ENCODE measurements at places on chromosomes 3 and 15.

DNA sequence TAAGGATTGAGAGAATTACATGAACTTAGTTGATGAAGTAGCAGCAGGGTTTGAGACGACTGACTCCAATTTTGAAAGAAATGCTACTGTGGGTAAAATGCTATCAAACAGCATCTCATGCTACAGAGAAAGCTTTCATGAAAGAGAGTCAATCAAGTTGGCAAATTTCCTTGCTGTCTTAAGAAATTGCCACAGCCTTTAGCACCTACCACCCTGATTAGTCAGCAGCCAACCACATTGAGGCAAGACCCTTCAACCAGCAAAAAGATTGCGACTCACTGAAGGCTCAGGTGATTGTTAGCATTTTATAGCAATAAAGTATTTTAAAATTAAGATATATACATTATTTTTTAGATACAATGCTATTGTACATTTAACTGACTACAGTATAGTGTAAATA lies 80.9 kb downstream of the RAP2B start:
- DNase-seq, result no peak

GRCh38 chr3:16841904-16842271 lies 42.9 kb upstream of the PLCL2 start:
- DNase-seq, result no peak

GRCh38 chr3:74021449-74021848 lies 396.7 kb upstream of the PDZRN3 start:
- DNase-seq, result peak; percentile 27

- no peak for DNase-seq
Measured at GRCh38 chr15:94286583-94286982, 55.2 kb downstream of the MCTP2 start.

- DNase-seq, result no peak
Measured at GRCh38 chr3:69554576-69554975, 168.7 kb upstream of the FRMD4B start.

- DNase-seq, result no peak
Measured at GRCh38 chr15:55468321-55468720, 39.7 kb downstream of the DNAAF4 start.

DNA sequence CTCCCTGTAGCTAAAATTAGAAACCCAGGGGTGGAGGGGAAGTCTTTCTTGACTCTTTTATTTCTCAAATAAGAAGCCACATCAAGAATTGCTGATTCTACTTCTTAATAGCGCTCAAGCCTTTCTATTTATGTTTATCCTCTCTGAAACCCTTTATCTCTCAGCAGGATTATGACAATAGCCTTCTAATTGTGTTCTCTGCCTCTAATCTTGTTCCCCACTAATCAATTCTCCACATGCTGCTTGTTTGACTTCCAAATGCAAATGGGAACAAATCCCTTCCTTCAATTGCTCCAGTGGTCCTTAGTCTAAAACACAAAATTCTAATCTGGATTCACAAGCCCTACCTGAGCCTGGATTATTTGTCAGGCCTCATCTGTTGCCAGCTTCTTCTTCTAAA lies 43.7 kb upstream of the CFAP20DC start:
- no peak for DNase-seq

- no peak for DNase-seq
Measured at GRCh38 chr3:21879184-21879886, 128.3 kb upstream of the ZNF385D start.

GRCh38 chr3:36494461-36495109 lies 114.3 kb downstream of the STAC start:
- DNase-seq, result no peak

DNA sequence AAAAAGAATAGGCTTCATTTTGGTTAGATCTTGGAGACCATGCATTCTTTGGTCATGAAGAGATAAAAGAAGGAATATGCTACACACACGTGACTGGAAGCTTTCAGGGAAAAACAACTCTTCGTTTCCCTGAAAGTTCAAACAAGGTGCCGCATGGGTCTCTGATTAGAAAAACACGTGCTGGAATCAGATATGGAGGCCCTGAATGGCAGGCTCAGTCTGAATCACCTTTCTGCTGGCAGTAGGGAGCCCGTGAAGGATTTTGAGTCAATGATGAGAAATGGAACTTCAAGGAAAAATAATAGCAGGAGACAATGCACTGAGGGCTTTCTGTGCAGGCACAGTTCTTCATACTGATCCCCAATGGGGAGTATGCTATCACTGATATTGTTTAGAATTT lies 99.8 kb upstream of the LRRN1 start:
- no peak for DNase-seq

GRCh38 chr3:85005946-85006345 lies 47.2 kb downstream of the CADM2 start:
- no peak for DNase-seq

- no peak for DNase-seq
Measured at GRCh38 chr15:29334544-29334943, 64.9 kb upstream of the NSMCE3 start.

- DNase-seq, result no peak
Measured at GRCh38 chr3:41102053-41102556, 97.2 kb upstream of the CTNNB1 start.

DNA sequence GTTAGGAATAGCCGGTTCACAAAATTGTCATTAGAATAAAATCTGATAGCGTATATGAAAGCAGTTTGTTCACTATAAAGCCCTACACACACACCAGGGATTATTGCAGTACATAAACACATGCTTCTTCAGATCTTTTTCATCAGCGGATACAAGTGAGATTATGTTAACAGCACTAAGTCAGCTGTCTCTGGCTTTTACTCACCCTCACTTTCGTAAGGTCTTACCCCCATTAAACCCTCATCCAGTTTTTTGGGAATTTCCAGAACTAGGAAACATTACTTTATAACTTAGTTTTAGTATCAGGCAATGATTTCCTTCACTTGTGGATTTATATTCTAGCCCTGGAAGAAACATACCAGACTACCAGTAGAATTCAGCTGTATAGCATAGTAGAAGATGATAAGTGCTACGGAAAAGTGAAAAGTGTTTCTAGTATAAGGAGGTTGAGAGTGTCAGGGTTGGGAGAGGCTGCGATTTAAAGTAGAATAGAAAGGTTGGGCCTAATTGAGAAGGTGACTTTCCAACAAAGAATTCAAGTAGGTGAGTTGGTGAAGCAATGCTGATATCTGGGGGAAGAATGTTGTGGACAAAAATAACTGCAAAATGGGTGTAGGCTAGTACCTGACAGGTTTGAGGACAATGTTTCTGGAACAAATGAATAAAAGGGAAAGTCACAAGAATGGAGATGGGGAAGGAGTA lies 22.7 kb downstream of the TMEM207 start:
- DNase-seq, result no peak

GRCh38 chr3:85162905-85163304 lies 204.1 kb downstream of the CADM2 start:
- DNase-seq, result no peak

GRCh38 chr3:79926522-79926921 lies 158.7 kb upstream of the ROBO1 start:
- DNase-seq, result no peak

DNA sequence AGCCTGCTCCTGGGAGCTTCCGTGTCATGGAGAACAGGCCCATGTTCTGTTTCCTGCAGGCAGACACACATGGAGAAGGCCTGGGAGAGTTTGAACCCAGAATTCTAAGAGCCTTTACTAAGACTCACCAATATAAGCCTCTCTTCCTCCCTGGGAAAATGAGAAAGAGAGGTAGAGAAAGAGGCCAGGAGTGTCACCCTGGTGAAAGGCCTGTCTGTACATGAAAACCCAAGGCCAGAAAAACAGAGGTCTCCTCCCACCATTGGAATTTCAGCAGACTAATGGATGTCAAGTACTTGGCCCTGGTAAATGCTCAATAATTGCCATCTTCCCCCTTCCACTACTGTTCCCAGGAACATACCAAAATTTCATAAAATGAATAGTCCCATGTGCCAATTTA lies 117.6 kb downstream of the TOP2B start:
- no peak for DNase-seq

- no peak for DNase-seq
Measured at GRCh38 chr3:12294885-12295580, 6.2 kb downstream of the PPARG start.

GRCh38 chr3:64612082-64612860 lies 75.5 kb downstream of the ADAMTS9 start:
- DNase-seq, result no peak

GRCh38 chr15:69253156-69253555 lies 45.6 kb upstream of the PAQR5 start:
- no peak for DNase-seq

DNA sequence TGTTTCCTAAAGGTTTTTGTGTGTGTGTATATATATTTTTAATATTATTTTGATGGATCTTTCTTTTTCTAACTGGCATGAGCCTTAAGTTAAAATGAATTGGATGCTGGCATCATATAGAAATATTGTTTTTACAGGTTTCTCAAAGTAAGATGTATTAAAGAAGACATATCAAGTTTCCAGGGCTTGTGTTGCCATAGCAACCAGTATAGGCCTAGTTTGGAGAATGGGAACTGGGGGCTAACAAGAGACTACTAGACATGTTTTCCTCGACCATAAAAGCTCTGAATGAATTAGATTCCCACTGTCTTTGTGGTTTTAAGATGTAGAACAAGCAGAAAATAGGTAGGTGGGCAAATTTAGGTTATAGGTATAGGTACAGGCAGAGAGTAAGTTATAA lies 771.4 kb downstream of the TUSC7 start:
- no peak for DNase-seq

DNA sequence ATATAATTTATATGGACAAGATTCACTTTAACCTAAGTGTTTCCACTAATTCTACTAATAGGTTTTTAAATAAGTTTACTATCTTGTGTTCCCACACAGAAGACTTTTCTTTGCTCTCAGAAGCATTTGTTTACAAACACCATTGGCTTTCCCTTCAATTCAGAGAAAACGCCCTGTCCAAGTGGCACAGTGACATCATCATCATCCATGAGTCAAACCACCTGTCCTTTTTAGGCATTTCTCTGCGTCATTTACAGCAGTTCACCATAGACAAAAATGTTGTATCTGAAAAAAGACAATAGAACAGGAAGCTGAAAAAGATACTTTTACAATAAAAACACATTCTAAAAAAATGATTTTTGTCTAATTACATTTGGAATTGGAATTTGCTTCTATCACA lies 9.3 kb upstream of the BCL2L10 start:
- DNase-seq, result no peak

DNA sequence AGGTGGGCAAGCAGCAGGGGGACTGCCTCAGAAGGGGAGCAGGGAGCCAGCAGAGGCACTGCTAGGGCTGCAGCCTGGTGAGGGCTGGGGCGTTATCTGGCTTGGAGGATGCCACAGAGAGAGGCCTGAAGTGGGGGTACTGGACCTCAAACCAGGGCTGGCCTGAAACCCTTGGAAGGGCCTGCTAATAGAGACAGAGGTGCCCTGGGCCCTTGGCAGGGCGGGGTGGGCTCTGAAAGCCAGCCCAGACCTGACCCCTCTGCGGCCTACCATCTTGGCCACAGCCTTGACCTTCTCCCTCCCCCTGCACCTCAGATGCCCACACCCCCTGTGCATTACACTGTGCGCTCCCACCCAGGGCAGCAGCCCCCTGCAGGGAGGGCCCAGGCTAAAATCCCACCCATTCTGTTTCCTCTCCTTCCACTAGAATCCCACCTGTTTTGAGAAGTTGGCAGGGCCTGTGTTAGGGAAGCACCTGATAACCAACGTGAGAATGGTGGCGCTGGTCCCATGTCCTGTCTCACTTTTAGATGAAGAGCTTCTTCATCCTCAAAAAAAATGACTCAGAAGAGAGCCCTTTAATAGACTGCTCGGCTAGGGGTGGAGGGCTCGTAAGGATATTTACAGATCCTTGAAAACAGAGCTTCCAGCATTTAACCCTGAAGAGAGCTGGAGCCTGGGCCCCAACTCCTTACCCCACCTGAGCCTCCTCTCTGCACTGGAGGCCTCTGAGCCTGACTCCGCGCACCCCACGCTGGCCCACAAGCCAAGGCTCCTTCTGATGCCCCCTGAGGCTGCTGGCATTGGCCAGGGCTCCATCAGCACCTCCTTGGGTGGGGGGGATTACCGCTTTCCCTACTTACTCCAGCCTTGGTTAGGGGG lies 29.8 kb downstream of the LOXL1 start:
- no peak for DNase-seq

- peak; percentile 16 for DNase-seq
Measured at GRCh38 chr3:62558549-62559112, 185.3 kb upstream of the FEZF2 start.

- DNase-seq, result no peak
Measured at GRCh38 chr3:47613722-47614121, 35.1 kb upstream of the CSPG5 start.

GRCh38 chr3:71984843-71985613 lies 200.1 kb upstream of the PROK2 start:
- DNase-seq, result no peak

DNA sequence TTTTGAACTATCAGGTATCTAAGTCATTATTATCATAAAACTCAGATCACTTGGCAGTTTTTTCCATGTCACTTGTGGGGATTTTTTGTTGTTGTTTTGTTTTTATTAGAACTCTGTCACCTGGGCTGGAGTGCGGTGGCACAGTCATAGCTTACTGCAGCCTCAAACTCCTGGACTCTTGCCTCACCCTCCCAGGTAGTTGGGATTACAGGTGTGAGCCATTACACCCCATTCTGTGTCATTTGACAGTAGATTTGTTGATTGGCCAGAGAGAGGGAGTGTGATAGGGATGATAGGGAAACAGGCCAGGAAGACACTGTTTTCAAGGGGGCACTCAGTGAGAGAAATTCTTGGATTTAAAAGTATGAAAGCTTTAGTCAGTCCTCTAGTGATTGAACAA lies 54.7 kb upstream of the SCAANT1 start:
- no peak for DNase-seq

DNA sequence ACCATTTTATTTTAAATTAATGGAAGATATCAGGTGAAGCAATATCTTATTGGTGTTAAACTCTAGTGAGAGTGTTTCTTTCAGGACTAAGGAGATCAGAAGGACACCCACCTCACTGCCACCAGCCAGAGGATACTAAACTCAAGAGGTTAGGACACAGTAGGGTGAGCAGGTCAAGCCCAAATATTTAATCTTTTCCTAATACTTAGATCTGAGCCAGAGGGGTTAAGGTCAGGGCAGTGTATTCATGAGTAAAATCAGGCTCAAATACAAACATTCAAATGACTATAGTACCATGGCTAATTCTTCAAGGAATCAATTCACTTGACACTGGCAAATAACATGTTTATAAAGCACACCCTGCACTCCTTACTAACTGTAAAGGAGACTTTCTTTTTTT lies 65.0 kb upstream of the IP6K2 start:
- no peak for DNase-seq

DNA sequence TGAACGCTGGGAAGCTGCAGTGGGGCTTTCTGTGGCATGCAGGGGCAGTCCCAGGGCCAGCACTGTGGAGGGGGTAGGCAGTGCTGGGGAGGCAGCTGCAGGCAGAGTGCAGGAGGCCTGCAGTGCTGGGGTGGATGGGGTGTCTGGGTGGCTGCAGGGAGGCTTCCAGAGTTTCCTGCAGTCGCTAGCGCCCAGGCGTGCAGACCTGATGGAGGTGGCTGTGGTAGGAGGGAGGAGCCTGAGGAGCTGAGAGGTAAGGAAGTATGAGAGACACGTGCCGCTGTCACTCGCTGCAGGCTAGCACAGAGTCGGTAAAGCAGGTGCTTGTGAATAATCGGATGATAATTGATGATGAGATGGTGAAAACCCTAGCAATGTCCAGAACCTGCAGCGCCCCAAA lies 16.3 kb downstream of the SYNM start:
- DNase-seq, result no peak

GRCh38 chr15:60072826-60073465 lies 68.8 kb downstream of the FOXB1 start:
- no peak for DNase-seq

- DNase-seq, result no peak
Measured at GRCh38 chr15:35047528-35047927, 37.6 kb downstream of the NANOGP8 start.

GRCh38 chr15:30921106-30921505 lies 17.4 kb downstream of the FAN1 start:
- DNase-seq, result no peak

Measured in right kidney (tissue), 9 donors.